ENCODE measurements at places on chromosomes 2 and 18. TPM values are rescaled to one million over a fixed set of nuclear protein-coding genes. Genes with fewer than 3 reads are reported as not detected.

GCG gene
- not detected for total RNA-seq

HRH4 gene
- total RNA-seq, result not detected

REG1B gene
- total RNA-seq, result not detected

VWC2L gene
- not detected for total RNA-seq
